CD4-positive, alpha-beta T cell treated with Interferon alpha-2 for 1 hour (primary cell): ENCODE measurements at places on chromosomes 2 and 18.

- no peak for DNase-seq
Observed at GRCh38 chr2:144443837-144444817, 75.8 kb downstream of the ZEB2 start.

GRCh38 chr2:43450617-43451016, 145.2 kb downstream of the THADA start:
- DNase-seq = no peak

DNA sequence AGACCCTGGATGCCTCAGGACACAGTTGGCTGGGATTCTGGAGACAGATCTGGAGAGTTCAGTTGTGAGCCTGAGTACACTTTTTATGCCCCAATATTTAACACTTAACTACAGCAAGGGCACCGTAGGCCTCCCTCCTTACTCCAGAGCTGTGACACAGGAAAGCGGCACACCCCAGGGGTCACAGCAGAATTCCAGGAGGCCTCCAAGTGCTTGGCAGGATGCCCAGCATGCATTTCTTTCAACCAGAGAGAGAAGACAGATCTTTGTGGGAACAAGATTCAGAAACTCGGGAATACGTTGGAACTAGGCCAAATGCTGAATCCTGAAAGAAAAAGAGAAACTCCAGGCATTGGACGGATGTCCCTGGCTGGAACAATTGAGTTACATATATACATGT, 199.2 kb upstream of the NT5C1B start:
- no peak for DNase-seq

- no peak for DNase-seq
Observed at GRCh38 chr18:77671456-77672167, 422.0 kb downstream of the GALR1 start.

DNA sequence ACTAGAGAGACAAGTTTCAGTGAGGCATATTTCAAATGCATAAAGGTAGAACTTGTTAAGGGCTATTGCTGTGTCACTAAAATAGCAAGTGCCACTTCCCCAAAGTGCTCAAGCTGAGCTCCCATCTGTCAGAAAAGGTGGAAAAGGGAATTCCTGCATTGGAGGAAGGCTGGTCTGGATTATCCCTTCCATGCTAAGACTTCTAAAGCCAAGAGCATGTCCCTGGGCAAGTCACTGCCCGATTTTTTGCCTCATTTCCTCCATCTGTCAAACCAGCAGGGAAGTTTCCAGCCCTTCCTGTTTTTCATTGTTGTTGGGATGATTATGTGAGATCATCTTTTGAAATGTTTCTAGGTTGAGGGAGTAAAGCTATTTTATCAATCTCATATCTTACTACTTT, 175.5 kb downstream of the SETBP1 start:
- no peak for DNase-seq

- no peak for DNase-seq
Observed at GRCh38 chr2:120018549-120018948, 5.7 kb downstream of the EPB41L5 start.

DNA sequence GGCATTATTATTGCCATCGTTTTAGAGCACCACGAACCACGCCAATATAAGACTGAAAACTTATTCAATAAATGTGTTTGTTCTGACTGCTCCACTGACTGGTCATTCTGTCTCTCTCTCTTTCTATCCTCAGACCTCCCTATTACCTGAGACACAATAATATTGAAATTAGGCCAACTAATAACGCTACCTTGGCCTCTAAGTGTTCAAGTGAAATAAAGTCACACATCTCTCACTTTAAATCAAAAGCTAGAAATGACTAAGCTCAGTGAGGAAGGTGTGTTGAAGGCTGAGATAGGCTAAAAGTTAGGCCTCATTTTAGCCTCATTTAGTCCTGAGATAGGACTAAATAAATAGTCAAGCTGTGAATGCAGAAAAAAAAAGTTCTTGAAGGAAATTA, 38.8 kb downstream of the G6PC2 start:
- DNase-seq = no peak

- DNase-seq = no peak
Observed at GRCh38 chr2:122112216-122113005, 357.0 kb downstream of the TSN start.

GRCh38 chr2:74374509-74375205, 5.5 kb downstream of the DCTN1 start:
- no peak for DNase-seq

GRCh38 chr2:160345071-160345764, 145.1 kb upstream of the ITGB6 start:
- no peak for DNase-seq

DNA sequence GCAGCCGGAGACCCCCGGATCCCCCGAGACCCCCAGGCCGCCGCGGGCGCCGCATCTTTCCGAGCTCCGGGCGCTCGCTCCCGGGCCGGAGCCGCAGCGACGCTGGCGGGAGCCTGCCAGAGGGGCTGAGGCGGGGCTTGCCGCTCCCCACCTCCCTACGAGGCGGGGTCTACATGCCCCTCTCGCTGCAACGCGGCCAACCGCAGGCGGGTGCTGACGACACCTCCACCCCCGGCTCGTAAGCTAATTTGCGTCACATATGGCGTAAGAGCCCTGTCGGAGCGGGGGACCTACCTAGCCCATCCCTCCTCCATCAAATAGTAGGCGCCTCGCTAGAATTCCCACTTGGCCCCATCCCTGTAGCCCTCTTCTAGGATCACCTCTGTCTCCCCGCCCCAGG, at the start of gene PTPRN:
TSS of gene PTPRN (minus strand) at position 124 of the 400 bp plus-strand sequence. CDS start at position 55, 69 bp downstream.
- DNase-seq = no peak

DNA sequence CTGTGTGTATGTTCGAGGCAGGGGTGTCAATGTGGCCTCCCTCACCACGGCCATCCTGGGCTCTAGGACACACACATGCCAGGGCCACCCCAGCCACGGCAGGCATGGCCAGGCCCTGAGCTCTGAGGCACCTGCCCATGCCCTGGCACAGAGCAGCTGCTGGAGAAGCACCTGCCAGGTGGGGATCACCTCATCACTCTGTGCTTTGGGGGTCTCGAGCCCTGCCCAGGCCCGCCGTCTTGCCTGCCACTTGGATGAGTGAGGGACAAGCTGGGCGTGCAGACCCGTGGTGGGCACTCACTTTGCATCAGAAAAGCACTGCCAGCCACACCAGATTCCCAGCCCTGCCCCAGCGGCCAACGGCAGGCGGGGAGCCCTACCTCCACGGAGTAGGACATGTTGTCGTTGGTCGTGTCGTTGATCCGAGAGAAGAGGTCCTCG, 33.1 kb downstream of the KIF1A start:
- no peak for DNase-seq

DNA sequence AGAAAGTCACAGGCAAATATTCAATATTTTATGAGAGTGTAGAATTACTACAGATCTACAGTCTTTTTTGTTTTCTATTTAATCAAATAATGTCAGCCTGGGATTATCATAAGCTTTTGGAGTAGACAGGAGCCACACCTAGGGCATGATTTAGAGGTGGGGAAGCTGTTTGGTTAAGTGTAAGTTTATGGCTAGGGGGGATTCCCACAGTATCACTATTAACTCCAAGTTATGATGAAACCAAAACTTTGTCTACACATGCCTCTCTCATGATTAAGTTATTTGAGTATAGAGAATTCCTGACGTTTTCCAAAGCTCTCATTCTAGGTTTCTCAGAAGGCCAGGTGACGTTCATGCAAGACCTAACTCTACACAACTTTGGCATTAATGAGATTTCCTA, 2.1 kb downstream of the SERPINB10 start:
- DNase-seq = no peak

DNA sequence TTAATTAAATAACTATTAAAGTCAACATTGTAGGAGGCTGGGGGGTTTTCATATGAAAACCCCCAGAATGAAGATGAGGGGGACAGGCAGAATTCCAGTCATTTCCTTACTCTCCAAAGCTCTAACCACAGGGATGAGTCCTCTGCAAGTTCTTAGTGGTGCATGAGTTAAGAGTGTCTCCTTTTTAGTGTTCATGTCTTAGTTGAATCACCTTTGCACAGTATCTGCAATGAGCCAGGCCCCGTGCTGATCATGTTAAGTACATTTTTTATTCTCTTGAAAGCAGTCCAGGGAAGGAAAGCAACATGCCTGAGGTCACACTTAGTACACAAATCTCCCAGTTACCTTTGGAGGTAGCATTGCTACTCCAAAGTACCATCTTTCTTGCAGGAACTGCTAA, 25.7 kb upstream of the MSGN1 start:
- no peak for DNase-seq

- no peak for DNase-seq
Observed at GRCh38 chr18:41461114-41461513, 493.9 kb upstream of the PIK3C3 start.

- DNase-seq = no peak
Observed at GRCh38 chr2:134582547-134582899, 136.3 kb downstream of the TMEM163 start.

GRCh38 chr2:226691255-226691654, 108.4 kb downstream of the IRS1 start:
- no peak for DNase-seq

DNA sequence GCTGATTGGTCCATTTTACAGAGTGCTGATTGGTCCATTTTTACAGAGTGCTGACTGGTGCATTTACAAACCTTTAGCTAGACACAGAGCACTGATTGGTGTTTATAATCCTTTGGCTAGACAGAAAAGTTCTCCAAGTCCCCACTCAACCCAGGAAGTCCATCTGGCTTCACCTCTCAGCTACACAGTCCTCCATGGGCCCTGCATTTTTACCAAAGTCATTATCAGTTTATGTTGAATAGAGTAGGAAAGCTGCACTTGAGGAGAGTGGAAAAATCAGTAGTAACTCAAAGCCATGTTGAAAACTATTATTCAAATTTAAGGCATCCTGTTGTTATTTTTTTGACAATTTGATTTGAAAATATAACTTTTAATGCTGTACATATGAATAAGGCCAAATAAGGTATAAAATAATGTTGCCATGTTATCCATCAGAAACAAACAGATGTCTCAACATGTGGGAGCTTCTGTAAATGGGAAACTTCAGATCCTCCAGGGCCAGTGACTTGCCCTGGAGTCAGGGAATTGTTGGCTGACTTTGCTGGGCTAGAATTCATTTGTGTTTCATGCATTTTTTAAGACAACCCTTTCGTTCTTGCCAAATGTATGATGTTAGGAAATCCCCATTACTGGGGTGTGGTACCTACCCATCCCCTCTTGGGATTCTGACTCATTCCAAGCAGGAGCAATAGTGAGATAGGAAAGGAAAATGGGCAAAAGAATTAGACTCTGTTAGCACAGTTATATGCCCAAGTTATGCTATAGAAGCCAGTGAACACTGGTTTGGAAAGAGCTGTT, 37.8 kb upstream of the CCDC195 start:
- DNase-seq = no peak

DNA sequence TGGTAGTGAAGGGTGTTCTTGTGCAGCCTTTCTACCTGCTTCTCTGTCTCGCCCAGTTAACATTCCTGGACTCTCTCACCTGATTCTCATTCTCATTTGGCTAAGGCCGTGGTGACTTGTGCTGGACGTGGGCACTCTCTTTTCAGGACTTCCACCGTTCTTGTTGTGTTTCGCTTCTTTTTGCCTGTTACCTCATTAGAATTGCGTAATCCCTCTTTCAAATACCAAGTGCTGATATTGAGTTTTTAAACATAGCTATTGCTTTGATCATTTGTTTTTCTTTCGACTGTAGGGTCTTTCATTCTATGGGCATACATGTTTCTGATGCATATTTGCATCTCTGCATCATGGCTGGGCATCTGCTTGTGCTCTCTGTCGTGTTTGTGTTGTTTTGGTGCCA, 287.0 kb downstream of the ALPK2 start:
- DNase-seq = no peak

DNA sequence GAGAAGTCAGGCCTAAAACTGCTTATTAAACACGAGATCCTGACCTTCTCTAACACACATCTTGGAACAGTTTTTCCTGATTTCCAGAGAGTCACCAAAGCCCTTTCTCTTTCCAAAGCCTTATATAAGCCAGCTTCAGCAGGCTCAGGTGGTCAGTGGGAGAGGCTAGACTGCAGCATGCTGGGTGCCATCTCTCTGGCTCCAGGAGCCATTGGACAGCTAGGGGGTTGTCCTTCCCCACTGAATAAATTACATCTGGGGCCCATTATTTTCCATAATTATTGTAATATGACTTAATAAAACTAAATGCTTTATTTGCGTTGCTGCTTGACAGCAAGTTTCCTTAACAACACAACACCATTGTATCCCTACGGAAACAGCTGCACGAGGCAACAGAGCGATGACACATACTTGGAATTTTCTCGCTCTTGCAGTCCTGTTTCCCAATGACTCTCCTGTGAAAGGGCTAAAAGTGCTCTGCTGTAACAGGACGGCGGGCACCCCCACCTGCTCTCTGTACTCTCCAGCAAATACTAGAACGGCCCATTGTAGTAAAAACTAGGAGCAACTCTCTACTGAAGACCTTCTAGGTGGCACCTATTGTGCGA, 160.6 kb downstream of the RNF144A start:
- no peak for DNase-seq

DNA sequence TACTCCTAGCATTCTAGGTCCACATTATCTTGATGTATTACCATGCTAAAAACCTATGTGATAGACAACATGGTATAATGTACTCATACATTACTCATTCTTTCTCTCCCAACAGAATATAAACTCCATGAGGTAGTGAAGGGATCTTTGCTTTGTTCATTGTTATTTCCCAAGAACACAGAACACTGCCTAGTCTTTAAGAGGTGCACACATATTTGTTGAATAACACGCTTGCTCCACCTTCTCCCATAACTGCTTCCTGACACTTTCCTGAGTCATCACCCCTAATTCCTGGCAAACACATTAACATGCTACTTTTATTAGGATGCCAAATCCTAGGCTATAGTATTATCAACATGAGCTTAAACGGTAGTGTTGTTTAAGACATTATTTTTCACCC, 41.3 kb downstream of the REV1 start:
- no peak for DNase-seq

- no peak for DNase-seq
Observed at GRCh38 chr2:187050409-187050998, 201.5 kb upstream of the ZSWIM2 start.

GRCh38 chr2:14418115-14418514, 214.4 kb upstream of the LRATD1 start:
- no peak for DNase-seq

- no peak for DNase-seq
Observed at GRCh38 chr2:176114930-176115625, 1.5 kb upstream of the HOXD10 start.

GRCh38 chr2:73892631-73893329, at the start of gene ACTG2:
Gene ACTG2, plus strand, starts transcription at chr2:73893008. Its CDS starts 8,304 bp downstream, at chr2:73901312.
- DNase-seq = no peak

- peak; percentile 15 for DNase-seq
Observed at GRCh38 chr2:54073796-54074195, 41.6 kb upstream of the ACYP2 start.
